ENCODE measurements at places on chromosomes 5 and 9. TPM values are rescaled to one million over a fixed set of nuclear protein-coding genes. Genes with fewer than 3 reads are reported as not detected.

The FAM221B gene
- not detected for total RNA-seq

- ATAC-seq = no peak
Measured at GRCh38 chr5:171710451-171711024, 75.1 kb upstream of the SMIM23 start.

GRCh38 chr5:71904852-71905251, 185.8 kb downstream of the CARTPT start:
- ATAC-seq = peak; percentile 56

The ESM1 gene
- total RNA-seq = not detected

The TAF11L5 gene
- not detected for total RNA-seq

DNA sequence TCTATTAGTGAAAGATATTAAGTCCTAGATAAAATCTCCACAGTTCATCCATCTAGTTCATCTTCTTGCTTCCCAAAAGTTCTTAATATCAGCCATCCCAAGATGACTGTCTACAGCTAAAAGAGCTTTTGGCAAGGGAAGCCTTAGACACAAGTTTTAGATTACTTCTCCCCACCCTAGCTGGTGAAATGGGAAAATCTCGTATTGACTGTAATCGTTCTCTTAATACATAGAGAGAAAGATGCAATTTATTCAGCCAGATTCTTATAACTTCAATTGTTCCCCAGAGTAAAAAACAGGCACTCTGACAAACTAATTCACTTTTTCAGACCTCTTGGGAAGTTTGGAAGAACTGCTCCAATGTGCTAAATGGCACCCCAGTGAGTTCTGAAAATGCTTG, 1439.6 kb upstream of the C9orf72 start:
- no peak for ATAC-seq

The CBY3 gene
- not detected for total RNA-seq

- no peak for ATAC-seq
Measured at GRCh38 chr9:120117081-120117480, 462.9 kb downstream of the CDK5RAP2 start.

DNA sequence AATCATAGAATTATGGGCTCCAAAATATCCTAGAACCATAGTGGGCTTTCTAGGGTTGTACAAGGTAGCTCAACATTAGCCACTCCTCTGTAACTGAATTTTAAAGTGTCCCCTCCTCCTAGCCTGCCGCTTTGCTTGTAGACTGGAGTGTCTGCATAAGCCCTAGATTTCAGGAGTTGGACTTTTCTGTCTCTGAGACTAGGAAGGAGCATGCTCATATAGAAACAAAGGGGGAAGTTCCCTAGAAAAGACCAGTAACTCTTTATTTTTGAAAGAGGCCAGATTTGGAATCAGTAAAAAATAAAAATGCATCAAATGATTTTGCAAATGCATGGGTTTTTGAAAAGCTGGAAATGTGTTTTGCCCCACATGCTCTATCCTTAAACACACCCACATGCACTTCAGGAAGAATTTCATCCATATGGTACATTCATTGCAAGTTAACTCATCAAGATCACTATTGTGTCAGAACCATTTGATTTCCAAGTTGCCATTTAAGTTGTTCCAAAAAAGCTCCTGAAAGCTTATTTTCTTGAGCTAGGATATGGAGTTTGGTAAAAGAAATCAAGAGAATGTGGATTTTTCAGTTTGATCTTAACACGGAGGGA, 121.0 kb upstream of the NR3C1 start:
- ATAC-seq = no peak

DNA sequence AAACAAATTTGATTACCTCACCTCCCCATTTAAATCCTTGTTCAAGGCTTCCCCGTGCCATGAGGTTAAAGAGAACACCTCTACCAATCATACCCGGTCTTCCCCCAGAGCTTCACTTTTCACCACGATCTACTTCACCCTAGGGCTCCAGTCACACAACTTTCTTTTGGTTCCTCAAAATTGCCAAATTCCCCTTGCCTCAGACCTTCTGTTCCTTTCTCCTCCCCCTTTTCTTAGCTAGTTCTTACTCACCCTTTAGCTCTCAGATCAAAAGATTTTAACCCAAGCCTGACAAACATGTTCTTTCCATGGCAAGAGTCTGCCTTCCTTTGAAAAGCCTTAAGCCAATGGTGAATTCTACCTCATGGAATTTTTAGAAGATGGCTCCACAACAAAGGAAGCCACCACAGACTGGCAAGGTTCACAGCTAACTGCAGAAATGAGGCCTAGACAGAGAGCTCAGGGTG, 56.7 kb downstream of the MAPKAP1 start:
- ATAC-seq = peak; percentile 89

The PCDHB10 gene
- total RNA-seq = not detected

- ATAC-seq = no peak
Measured at GRCh38 chr5:122458278-122458872, 146.3 kb downstream of the SNCAIP start.

GRCh38 chr5:10946050-10946449, 185.0 kb upstream of the DAP start:
- no peak for ATAC-seq

DNA sequence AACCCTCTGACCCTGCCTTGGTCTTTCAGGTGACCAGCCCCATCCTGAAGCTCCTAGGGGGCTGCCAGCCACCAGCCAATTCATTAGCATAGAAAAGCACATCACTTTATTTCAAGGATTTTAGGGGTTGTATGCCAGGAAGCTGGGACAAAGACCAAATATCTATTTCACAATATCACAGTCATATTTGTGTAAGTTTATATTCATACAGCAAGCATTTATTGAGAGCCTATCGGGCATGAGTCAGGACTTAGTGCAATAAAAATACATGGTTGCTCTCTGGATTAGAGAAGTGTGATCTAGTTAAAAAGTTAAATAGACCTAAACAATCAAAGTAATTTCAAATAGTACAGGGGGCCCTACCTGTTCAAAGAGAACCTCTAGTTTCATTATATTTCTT, 113.8 kb downstream of the ERCC6L2 start:
- no peak for ATAC-seq

GRCh38 chr9:2109069-2109650, 94.0 kb downstream of the SMARCA2 start:
- ATAC-seq = no peak

The IFNA2 gene
- not detected for total RNA-seq

- ATAC-seq = no peak
Measured at GRCh38 chr9:6711403-6711802, 46.4 kb upstream of the KDM4C start.

The SHB gene
- total RNA-seq = 1.7 TPM

The PCDHGA8 gene
- not detected for total RNA-seq

GRCh38 chr9:96661711-96662110, 6.6 kb upstream of the PRXL2C start:
- no peak for ATAC-seq

DNA sequence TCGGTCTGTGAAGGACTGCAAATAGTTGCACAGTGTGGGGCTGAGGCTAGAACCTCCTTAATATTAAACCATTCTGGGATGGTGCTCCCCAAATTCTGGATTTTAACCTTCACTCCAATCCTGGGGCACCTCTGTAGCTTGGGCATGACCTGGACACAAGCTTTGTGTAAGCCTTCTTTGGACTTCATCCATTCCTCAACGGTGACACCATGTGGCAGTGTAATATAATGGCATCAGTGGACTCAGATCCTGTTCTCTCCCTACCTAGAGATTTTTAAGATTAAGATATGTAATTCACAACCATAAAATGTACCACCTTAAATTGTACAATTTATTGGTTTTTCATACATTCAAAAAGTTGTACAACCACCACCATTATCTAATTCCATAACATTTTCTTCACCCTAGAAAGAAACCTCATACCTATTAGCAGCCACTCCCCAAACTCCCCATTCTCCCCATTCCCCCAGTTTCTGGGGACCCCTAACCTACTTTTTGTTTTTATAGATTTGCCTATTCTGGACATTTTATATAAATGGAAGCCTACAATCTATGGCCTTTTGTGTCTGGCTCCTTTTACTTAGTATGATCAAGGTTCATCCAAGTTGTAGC, 4.8 kb upstream of the PLGRKT start:
- ATAC-seq = no peak

The EFNA5 gene
- total RNA-seq = not detected

GRCh38 chr9:18720691-18721090, 246.7 kb downstream of the ADAMTSL1 start:
- ATAC-seq = no peak

The PCDHA4 gene
- total RNA-seq = not detected

- ATAC-seq = no peak
Measured at GRCh38 chr9:129750013-129750638, 2.7 kb downstream of the PTGES start.

DNA sequence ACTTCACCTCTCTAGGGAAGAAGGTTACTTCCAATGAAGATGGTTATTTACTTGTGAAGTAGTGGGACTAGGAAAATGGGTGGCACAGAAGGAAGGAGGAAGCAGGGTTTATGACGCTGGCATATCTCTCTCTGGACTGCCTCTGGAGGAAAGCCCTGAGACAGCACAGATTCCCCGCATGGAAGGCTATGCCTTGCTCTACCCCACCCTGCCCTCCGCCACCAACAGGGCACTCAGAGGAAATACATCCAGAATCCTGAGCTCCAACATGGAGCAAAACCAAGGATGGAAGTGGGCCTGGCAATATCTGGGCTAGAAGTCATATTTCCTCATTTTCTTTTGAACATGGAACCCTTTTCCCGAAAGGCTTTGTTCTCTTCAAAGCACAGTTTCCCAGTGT, 346.9 kb downstream of the ZSWIM6 start:
- ATAC-seq = no peak

DNA sequence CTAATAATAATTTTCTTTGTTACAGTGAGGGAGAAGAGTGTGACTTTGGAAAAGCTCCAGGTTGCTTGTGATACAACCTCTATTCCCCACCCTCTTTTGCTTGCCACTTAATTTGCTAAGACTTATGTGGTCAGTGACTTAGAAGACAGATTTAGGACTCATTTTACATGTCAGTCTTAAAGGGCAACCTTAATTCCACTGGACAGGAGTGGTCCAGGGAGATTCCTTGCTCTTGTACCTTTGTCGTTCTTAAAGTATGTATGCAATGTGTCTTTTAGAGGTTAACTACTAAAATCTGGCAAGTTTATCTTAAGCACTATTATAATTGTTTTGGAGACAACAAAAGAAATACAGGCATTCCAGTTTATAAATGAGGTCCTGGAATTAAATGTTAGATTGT, 20.0 kb downstream of the SLC30A5 start:
- no peak for ATAC-seq

- ATAC-seq = no peak
Measured at GRCh38 chr5:52148679-52149078, 639.0 kb upstream of the ITGA1 start.

DNA sequence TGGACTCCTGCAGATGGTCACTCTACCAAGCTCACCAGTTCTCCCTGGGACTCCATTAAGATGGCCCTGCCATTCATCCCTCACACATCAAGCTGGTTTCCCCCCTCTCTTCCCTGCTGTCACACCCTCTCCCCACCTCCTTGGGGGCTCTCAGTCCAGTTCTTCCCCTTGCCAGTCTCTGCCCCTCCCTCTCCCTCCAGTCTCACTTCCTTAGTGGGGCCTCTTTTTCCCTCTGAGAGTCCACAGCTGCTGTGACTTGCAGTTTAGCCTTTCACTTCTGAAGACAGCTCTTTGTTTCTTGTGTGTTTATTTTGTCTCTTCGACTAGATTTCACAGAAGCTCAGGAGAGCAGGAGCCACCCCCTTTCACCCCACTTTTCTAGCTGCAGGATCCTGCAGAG, 10.5 kb downstream of the DOCK2 start:
- no peak for ATAC-seq

DNA sequence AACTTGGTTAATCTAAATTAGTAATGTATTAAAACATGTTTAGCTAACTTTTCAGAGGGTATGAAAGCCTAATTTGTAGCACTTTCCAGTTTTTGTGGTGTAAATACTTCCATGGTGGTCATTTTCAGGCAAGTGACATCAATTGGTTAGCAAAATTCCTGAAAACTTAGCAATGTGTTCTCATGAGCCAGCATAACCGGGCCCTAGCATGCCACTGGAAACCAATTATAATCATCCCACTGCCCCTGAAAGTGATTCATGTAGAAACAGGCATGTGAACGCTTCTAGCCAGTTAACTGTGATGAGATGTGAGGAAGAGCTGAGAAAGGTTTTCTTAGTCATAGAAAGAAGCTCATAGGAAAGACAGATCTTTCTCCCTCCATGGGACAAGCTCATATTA, 417.2 kb downstream of the TLR4 start:
- ATAC-seq = no peak

DNA sequence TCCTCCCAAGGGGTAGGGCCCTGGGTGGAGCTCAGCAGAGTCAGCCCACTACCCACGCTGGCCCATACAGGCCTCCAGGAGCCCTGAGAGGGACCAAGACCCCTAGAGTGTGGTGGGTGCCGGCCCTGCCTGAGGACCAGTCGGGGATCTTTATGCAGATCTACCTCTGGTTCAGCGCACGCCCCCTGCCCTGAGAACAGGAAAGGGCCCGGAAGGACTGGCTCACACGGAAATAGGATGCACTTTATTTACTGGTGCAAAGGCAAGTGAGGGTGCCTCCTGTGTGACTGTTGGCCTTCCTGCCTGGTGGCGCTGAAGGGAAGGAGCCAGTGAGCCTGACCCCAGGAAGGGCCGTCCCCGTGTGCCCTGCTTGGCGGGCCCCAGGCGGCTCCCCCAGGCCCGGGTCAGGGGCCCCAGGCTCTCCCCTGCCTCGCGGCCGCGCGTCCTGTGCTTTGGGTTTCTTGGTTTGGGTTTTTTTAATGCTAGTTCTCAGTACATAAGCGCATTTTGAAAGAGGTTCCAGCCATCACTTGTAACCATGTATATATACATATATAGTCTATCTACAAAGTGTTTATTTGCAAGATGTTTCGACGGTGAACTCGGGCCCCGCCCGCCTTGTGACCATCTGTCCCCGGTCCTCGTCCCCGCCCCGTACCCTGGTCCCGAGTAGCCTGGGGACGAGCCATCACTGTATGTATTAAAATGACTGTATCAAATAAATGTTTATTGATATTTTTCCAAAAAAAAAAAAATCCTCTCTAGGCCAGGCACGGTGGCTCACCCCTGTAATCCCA, 76.4 kb upstream of the ROR2 start:
- ATAC-seq = no peak

- no peak for ATAC-seq
Measured at GRCh38 chr9:134328341-134328840, 2.1 kb downstream of the RXRA start.

The LCNL1 gene
- total RNA-seq = not detected

DNA sequence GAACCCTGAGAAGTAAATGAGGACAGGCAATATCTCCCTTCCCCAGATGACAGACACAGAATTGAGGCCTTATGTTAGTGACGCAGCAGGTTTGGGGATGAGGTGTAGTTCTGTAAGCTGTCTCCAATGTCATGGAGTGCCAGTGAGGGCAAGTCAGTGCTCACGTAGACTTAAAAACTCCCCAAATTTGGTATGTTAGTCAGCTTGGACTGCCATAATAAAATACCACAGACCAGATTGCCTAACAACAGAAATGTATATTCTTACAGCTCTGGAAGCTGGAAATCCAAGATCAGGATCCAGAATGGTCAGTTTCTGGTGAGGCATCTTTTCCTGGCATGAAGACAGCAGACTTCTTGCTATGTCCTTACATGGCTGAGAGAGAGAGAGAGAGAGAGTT, 14.9 kb downstream of the FOXI1 start:
- no peak for ATAC-seq

- ATAC-seq = peak; percentile 91
Measured at GRCh38 chr5:172833686-172834414, at the start of gene ERGIC1. TSS of gene ERGIC1 (plus strand) at chr5:172834251. CDS start at chr5:172834414, 163 bp downstream.

GRCh38 chr9:136199391-136200288, 5.3 kb downstream of the LHX3 start:
- no peak for ATAC-seq

The LCN6 gene
- not detected for total RNA-seq

The FOXI1 gene
- total RNA-seq = not detected
